ENCODE measurements at places on chromosomes 13 and 19.

DNA sequence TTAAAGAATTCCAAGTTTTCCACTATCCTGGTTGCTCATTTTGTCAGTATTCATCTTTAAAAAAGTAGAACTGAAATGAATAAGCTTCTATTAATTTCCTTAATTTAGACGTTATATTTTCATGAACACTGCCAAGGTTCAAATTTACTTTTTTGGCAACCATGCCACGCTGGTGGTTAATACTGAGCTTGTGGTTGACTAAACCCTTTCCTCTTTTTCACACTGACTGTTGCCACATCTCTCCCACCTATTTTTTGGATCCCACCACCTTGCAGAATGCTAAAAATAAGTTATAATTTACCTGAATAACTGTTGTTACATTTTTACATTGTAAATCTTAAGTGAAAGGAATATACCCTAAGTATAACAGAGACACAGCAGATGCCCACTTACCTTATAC, 45.0 kb downstream of the FLT3 start:
- no peak for DNase-seq

DNA sequence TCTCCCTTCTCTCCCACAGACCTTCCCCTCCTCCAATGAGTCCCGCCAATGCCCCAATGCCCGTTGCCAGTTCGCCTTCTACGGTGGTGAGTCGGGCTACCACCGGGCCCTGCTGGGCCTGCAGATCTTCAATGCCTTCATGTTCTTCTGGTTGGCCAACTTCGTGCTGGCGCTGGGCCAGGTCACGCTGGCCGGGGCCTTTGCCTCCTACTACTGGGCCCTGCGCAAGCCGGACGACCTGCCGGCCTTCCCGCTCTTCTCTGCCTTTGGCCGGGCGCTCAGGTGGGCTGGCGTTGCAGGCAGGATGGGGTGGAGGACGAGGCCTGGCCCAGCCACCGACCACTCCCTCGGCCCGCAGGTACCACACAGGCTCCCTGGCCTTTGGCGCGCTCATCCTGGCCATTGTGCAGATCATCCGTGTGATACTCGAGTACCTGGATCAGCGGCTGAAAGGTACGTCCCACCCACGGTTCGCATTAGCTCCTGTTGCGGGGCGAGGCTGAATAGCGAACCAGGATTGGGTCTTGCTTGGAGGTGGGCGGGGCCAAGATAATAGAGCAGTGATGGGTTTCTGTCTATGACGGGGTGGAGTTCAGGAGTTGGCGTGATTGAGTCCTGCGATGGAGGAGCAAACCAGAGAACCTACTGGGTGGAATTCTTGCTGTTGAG, 11.1 kb downstream of the SLC44A2 start:
- DNase-seq = no peak

- DNase-seq = no peak
These were observed at the start of gene GPC6 for GRCh38 chr13:93226623-93227279. GPC6 (plus strand) TSS chr13:93226807.

DNA sequence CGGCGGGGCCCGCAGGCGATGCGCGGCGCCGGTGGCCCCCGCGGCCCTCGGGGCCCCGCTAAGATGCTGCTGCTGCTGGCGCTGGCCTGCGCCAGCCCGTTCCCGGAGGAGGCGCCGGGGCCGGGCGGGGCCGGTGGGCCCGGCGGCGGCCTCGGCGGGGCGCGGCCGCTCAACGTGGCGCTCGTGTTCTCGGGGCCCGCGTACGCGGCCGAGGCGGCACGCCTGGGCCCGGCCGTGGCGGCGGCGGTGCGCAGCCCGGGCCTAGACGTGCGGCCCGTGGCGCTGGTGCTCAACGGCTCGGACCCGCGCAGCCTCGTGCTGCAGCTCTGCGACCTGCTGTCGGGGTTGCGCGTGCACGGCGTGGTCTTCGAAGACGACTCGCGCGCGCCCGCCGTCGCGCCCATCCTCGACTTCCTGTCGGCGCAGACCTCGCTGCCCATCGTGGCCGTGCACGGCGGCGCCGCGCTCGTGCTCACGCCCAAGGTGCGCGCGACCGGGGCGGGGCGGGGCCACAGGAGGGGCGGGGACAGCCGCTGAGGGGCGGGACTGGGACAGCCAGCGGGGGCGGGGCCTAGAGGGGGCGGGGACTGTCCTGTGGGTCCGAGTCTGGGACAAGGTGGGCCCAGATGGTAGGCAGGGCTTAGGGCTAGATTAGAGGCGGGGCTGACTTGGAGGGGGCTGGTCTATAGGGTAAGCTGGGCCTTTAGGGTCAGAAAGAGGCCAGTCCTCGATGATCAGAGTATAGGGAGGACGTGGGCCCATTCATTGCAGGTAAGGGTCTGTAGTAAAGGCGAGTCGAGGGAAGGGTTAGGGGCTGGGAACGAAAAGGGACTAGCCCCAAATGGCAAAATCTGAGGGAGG, 5.1 kb downstream of the GRIN2D start:
- DNase-seq = peak; percentile 89

DNA sequence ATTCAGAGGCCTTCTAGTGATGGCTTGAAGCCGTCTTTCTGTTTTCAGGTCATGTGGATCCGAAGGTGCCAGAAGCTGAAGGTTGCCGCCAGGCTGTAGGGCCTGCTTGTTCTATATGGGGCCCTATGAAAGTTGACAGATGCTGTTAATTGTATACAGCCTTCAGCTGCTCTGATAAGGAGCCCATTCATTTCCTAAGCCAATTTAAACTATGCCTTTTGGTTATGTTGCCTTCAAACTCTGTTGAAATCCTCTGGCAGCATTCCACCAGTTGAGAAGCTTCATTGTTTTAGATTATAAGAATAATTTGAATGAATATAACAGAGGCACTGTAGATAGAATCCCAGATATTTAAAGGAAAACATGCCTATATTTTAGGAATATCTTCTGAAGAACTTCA, 34.4 kb downstream of the RAP2A start:
- no peak for DNase-seq

- no peak for DNase-seq
These were observed 7.1 kb downstream of the FOSB start for GRCh38 chr19:45474606-45475521.

GRCh38 chr13:36685927-36686326, 12.1 kb downstream of the SERTM1 start:
- DNase-seq = no peak

GRCh38 chr19:4186087-4186993, 3.9 kb downstream of the ANKRD24 start:
- DNase-seq = peak; percentile 82

GRCh38 chr19:15974856-15975255, 26.0 kb downstream of the OR10H4 start:
- DNase-seq = no peak

DNA sequence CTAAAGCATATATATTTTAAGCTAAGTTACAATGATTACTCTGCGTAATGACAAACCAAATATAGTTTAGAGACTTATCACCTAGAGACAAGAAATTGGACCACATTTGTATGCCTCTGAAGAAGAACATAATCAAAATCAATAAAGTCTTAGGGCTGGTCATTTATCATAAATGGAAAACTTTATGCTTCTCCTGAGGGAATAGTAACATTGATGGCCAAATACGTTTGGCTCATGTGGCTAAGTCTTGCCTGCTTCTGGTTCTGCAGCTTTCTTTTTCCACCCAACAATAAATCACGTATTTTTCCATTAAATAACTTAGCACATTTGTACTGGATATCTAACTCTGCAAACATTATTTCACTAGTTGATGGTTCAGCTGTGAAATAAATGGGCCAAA, 458.4 kb downstream of the SLITRK1 start:
- DNase-seq = no peak

- DNase-seq = no peak
These were observed 1115.4 kb downstream of the SLITRK1 start for GRCh38 chr13:82766732-82767321.

- no peak for DNase-seq
These were observed 5.3 kb downstream of the FXYD3 start for GRCh38 chr19:35120898-35121297.

GRCh38 chr13:76812206-76812897, 73.9 kb downstream of the KCTD12 start:
- DNase-seq = no peak

- peak; percentile 59 for DNase-seq
These were observed at the start of gene NOVA2 for GRCh38 chr19:45973553-45974338. NOVA2 (minus strand) TSS chr19:45973865; CDS start chr19:45973351, 514 bp downstream.

DNA sequence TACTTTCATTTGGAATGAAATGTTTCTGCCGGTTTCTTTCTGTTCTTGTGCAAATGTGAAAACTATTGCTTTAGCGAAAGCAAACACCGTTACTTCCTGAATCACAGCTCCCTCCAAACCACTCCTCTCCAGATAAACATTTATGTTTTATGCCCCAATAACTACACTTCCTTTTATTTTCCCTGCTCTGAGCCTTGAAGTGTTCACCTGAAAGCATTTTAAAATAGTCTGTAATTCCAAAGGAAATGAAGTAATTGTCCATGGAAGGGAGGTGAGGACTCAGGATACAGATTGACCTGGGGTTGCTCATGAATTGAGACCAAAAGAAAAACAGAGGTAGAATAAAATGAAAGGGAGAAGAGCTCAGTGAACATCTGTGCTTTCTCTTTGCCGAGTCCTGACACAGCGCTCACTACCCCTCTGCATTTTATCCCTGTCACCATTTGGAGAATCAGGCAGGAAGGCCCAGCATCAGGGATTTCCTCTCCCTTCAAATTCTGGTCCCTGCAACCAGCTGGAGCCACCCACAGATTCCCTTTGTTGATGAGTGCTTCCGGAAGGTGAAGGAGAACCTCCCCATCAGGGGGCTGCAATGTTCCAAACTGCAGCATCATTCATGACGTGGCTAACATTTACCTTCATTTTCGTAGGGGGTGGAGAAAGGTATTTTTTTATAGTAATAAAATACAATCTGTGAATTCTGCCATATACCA, 171.9 kb downstream of the ITGBL1 start:
- no peak for DNase-seq

DNA sequence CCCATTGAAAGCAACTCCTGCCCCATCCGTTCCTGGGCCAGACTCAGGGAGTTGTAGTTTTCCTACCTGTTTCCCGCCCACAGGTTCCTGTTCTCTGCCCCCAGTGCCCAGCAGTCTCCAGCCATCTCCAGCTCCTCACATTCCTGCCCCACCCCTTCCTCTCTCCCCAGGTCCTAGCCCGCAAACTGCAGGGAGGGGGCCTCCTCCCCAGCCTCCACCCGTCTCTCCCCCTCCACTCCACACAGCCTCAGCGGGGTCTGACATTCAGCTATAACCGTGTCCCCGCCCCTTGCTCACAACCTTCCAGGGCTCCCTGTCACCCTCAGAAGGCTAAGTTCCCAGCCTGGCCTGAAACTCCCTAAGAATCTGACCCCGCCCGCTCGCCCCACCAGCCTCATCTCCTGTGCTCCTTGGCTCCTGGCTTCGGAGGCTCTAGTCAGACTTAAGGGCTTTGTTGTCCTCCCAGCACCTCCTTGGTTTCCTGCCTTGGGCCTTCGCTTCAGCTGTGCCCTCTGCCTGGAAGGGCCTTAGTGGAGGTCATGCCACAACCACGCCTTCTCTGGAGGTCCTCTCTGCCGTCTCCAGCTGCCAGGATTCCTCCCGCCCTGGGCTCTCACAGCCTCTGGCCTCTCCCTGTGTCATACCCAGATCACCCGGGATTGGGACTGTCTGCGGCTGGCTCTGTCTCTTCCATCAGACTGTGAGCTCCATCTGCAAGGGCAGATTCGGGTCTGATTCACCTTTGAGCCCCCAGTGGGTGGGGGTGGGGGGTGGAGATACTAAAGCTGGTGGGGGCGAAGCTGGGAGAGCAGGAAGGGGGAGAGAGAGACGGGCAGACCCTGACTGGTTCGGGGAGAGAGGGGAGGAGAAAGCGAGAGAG, 5.1 kb upstream of the SPACA6 start:
- DNase-seq = no peak

DNA sequence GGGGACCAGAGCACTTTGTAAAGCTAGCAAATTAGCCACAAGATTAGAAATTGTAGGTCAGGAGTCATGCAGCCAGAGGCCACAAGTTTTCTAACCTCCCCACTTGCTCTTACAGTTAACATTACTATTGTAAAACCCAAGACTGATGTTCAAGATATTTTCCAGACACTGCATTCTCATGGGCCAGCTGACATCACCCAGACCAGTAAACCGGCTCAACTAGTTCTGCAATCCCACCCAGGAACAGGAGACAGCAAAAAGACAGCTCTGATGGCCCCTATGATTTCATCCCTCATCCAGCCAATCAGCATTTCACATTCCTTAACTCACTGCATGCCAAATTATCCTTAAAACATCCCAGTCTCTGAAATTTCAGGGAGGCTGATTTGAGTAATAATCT, 178.5 kb downstream of the PRR20E start:
- no peak for DNase-seq

DNA sequence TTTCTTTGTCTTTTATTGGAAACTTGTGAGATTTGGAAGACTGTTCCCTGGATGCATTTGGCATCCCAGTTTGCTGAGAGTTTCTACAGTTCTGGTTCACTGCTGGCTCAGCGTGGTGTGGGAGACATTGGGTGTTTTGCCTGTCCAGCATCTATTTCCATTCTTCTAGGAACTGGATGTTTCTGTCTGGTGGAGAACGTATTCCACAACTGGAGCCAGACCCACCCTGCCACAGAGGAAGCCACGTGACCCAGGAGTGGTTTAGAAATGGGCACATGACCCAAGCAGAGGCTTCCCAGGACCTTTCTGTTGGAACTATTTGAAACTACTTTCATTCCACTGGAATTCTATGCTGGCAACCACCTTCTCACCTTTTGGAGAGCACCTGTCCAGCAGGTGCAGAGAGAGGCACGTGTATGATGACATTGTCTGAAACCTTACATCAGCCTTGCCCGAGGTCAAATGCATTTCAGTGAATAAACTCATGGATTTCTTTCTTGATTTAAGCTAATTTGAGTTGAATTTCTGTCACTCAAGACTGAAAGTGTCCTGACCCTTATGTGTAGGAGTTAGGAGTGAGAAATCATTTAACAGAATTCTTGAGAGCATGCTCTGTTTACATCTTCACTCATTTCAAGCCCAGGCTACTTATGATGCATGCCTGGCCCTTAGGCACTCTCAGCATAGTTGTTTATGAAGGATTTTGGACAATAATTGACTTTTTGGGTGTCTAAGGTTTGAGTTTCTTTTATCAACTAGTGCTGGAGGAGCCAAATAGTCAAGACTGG, 121.8 kb downstream of the AKAP11 start:
- DNase-seq = no peak

DNA sequence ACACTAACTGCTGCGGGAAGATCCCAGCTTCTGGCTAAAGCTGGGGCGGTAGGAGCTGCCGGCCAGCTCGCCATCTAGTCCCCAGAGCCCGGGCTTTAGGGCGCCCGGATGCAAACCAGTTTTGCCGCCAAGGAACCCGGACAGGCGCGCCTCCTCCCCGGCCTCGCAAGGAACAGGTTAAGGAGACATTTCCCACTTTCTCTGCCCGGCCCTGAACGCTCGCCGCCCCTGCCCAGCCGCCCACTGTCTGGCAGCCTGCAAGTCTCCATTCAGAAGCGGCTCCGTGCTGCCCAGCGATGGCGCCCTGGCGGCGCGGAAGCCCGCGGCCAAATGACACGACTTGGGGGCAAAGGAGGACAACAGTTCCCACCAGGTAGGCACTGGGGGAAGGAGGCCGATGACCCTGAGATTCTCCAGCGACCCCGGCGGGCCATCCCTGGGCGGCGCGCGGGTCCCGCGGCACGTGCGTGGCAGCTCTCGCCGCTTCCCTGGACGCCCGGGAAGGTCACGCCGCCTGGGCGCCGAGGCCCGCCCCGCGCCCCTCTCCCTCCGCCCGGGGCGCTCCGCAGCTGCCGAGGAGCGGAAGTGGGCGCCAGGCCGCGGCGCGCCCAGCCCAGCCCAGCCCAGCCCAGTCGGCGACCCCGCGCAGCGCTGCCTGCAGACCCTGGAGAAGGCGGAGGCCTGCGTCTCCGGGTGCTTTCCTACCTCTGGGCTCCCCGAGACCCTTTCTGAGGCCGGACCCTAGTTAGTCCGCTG, 42.2 kb upstream of the HNRNPA1L2 start:
- DNase-seq = no peak

Measured in activated CD4-positive, alpha-beta T cell treated with anti-CD3 and anti-CD28 coated beads, Interleukin-2, amount 50 U/mL, for 16 hours (primary cell).